Stimulated activated CD4-positive, alpha-beta T cell treated with anti-CD3 and anti-CD28 coated beads, Interleukin-12 subunit alpha, Interleukin-12 subunit beta, amount 100 ng/mL, for 48 hours (primary cell): ENCODE measurements at places on chromosomes 1 and 21.

- DNase-seq: no peak
Observed at GRCh38 chr1:83055391-83056170, 943.4 kb downstream of the TTLL7 start.

DNA sequence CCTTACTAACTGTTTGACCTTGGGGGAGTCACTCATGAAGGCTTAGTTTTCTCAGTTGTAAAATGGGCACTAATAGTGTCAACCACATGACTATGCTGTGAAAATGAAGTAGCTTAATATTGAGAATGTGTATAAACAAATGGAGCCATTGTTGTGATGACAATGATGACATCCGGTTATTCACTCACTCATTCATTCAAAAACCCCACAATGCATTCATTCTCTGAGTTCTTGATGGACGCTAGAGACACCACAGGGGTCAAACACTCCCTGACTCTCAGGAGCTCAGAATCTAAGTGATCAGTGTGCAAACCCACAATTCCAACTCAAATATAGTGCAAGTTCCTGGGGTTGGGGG lies 138.9 kb downstream of the FOXD2 start:
- no peak for DNase-seq

GRCh38 chr1:3070644-3071564 lies 1.9 kb downstream of the PRDM16 start:
- DNase-seq: no peak

DNA sequence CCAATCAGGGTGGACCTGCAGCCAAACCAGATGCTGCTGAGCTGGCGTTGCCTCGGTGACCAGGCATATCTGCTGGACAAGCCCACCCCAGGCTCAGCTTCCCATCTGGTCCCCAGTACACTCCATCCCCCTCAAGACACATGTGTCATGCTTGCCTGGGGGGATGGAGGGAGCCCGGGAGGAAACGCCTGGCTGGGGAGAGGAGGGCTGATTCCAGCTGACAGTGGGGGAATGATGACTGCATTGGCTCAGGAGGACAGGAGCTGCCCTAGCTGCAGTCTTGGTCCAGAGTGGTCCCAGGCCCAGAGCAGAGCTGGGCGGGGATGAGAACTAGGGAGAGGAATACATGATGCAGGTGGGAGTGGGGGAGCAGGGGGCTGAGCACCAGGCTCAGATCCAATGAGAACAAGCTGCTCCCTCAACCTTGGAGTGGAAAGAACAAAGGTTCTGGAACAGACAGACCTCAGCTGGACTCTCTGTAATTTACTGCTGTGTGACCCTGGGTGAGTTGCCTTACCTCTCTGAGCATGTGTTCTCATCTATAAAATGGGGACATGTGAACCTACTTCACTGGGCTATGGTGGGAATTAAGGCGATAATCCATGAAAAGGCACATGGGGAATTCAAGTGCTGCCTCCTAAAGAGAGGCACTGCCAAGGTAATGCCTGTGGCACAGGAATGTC lies 23.1 kb upstream of the ECE1 start:
- no peak for DNase-seq

DNA sequence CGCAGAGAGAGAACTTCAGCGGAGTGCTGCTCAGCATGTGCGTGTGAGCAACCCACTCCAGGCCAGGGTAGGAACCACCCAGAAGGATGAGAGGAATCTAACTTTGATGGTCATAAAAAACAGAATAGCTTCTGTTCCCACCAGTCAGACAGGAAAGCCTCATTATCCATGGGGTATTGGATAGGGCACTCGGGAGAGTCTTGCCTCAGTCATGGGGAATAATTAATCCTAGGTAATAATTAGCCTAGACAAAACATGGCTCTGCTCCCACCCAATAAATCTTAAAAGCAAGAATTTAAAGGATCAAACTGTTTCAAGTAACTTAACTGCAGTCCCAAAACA lies 35.3 kb downstream of the LDLRAD1 start:
- DNase-seq: no peak

DNA sequence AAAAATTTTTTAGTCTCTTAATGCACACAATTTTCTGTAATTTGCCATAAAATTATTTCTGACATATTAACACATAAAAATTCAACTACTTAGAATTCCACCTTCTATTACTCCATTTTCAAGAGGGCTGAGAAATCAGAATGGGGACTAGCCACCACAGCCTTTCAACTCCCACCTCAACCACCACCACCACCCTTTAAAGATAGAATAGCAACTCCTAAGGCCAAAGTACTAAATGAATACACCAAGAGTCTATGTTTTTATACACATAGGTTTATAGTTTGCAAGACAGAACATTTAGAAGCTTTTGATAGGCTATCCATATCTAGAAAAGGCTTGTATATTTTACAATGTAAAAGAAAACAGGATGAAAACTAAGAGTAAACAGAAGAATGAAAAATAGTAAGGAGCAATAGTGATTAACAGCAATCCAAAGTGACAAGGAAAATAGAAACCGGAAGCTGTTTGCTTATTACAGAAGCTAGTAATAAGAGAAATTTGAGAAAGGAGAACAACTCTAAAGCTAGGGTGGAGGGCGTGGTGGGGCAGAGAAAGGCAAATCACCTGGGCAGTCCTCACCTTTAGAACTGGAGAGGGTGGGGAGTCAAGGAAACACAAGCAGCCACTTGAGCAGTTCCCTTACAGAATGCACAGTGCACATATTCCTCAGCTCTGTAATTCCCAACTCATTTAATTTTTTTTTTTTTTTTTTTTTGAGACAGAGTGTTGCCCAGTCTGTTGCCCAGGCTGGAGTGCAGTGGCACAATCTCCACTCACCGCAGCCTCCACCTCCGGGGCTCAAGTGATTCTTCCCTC lies 27.7 kb downstream of the EPS15 start:
- no peak for DNase-seq

DNA sequence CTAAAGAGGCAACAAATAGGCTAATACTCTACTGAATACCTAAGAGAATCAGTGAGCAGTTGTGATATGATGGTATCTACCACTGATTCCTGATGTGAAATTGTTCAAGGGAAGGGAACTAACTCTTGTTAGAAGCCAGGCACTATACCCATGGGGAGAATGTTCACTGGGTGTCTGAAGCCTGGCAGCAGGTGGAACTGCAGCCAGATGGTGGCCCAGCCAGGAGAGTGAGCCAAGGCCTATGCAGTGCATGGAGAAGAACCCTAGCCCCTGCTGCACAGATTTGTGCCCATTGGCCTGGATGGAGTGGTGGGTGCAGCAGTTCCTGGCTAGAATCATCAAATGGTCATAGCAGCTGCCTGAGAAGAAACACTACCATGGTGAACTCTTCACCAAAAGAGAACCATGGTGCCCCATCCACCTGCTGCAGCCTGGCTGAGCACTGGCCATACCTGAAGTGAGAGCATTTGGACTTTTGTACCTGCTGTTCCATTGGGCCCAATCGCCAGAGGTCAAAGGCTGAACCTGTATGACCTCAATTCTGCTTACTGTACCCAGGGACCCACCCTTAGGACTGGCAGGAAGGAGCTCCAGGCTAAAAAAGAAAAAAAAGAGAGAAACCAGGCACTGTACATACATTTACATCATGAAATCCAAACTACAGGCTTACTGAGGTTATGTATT lies 118.8 kb upstream of the IVNS1ABP start:
- no peak for DNase-seq

DNA sequence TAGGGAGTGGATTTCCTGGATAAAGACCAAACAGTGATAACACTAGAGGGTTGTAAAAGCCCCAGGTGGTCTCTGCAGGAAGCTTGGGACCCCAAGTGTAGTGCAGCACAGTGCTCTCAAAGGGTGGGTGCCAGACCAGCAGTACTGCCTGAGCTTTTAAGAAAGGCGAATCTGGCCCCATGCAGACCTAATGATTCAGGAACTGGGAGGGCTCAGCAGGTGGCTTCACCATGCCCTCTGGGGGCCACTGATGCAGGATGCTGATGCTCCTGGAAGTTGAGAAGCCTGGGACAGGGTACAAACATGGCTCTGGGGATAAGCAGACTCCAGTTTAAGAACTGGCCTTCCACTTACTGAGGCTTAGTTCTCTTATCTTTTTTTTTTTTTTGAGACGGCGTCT lies 29.1 kb upstream of the NEK2 start:
- DNase-seq: no peak
